Chondrocyte (in vitro differentiated cells): ENCODE measurements at places on chromosomes 7 and 10. TPM values are rescaled to one million over a fixed set of nuclear protein-coding genes. Genes with fewer than 3 reads are reported as not detected.

HOXA10 gene
- total RNA-seq = 0.12 to 0.21 TPM in 2 of 3 replicates, not detected in the other

PLXDC2 gene
- total RNA-seq = 84.3 to 203 TPM (median 88.5 TPM) in 3 replicates

KLF14 gene
- 0.10 TPM in 1 of 3 replicates, not detected in the others for total RNA-seq

GPR15LG gene
- not detected in 3 replicates for total RNA-seq

GRCh38 chr7:67518580-67518979 is 521.9 kb downstream of the TYW1 start:
- no peaks in the 10 kb centered on the region for H3K27me3 ChIP-seq
- DNase-seq = peak; percentile 36
- peaks cover 7% of the 10 kb centered on the region for H3K4me1 ChIP-seq
- no peak overlapping the region for H3K4me3 ChIP-seq

- no peaks in the 10 kb centered on the region for H3K4me1 ChIP-seq
- DNase-seq = no peak
- H3K27ac ChIP-seq = no peak overlapping the region
- no peak overlapping the region for H3K4me3 ChIP-seq
- no peaks in the 10 kb centered on the region for H3K27me3 ChIP-seq
- H3K36me3 ChIP-seq = no peaks in the 10 kb centered on the region
Measured at GRCh38 chr7:29657288-29657687, 93.7 kb downstream of the PRR15 start.

GRCh38 chr10:70592186-70592735 is 10.3 kb downstream of the PRF1 start:
- H3K27ac ChIP-seq = no peak overlapping the region
- H3K36me3 ChIP-seq = no peaks in the 10 kb centered on the region
- peaks cover 24% of the 10 kb centered on the region for H3K27me3 ChIP-seq
- H3K4me1 ChIP-seq = peaks cover 3% of the 10 kb centered on the region
- no peak for DNase-seq
- H3K4me3 ChIP-seq = no peak overlapping the region

- no peak overlapping the region for H3K4me3 ChIP-seq
- H3K4me1 ChIP-seq = peaks cover 14% of the 10 kb centered on the region
- no peaks in the 10 kb centered on the region for H3K36me3 ChIP-seq
- no peak for DNase-seq
- peak overlapping the region; percentile 54 for H3K27ac ChIP-seq
Measured at GRCh38 chr7:131653418-131654248, 97.2 kb upstream of the PODXL start.

GRCh38 chr10:73998929-73999691 is 1.2 kb downstream of the VCL start:
- H3K4me3 ChIP-seq = peak overlapping the region; percentile 100
- peak overlapping the region; percentile 98 for H3K27ac ChIP-seq
- H3K27me3 ChIP-seq = no peaks in the 10 kb centered on the region
- peaks cover 17% of the 10 kb centered on the region for H3K36me3 ChIP-seq
- DNase-seq = peak; percentile 81
- peaks cover 53% of the 10 kb centered on the region for H3K4me1 ChIP-seq

- H3K36me3 ChIP-seq = no peaks in the 10 kb centered on the region
- H3K4me1 ChIP-seq = peaks cover 32% of the 10 kb centered on the region
- no peak overlapping the region for H3K27ac ChIP-seq
- no peaks in the 10 kb centered on the region for H3K27me3 ChIP-seq
- DNase-seq = no peak
Measured at GRCh38 chr10:29041616-29042015, 247.3 kb upstream of the LYZL1 start.

GRCh38 chr10:58502956-58503355 is 9.7 kb upstream of the BICC1 start:
- H3K4me1 ChIP-seq = peaks cover 5% of the 10 kb centered on the region
- H3K27me3 ChIP-seq = no peaks in the 10 kb centered on the region
- no peaks in the 10 kb centered on the region for H3K36me3 ChIP-seq
- DNase-seq = no peak

DNA sequence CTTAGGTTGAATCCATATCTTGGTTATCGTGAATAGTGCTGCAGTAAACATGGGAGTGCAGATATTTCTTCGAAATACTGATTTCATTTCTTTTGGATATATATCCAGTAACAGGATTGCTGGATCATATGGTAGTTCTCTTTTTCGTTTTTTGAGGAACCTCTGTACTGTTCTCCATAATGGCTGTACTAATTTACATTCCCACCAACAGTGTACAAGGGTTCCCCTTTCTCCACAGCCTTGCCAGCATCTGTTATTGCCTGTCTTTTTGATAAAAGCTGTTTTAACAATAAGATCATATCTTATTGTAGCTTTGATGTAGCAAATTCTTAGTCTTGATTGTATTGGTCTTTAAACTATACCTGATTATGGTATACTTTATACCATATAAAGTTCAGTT is 45.3 kb downstream of the ZNRF2 start:
- no peak overlapping the region for H3K4me3 ChIP-seq
- H3K4me1 ChIP-seq = peaks cover 15% of the 10 kb centered on the region
- H3K27me3 ChIP-seq = no peaks in the 10 kb centered on the region

- H3K36me3 ChIP-seq = peaks cover 17% of the 10 kb centered on the region
- no peak overlapping the region for H3K4me3 ChIP-seq
- no peak for DNase-seq
- H3K4me1 ChIP-seq = peaks cover 21% of the 10 kb centered on the region
Measured at GRCh38 chr7:116739307-116739706, 67.3 kb downstream of the MET start.
